Iris pigment epithelial cell (primary cell): ENCODE measurements at places on chromosomes 11 and 22.

DNA sequence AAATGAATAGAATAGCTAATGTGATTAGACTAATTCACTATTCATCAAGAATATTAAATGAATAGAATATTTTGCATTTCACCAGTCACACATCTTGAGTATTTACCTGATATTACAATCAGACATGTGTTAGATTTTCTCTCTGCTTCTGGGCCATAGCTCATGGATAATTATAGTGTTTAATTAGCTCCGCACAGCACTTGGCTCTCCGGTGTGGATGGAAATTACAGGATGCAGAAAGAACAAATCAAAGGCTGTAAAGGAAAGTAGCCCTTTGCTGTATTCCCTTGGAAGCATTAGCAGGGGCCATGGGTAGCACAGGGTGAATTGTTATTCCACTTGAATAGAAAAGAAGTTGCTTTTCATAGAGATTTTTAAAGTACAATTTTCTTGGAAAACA lies 320.3 kb upstream of the SORL1-AS1 start:
- no peak for DNase-seq

DNA sequence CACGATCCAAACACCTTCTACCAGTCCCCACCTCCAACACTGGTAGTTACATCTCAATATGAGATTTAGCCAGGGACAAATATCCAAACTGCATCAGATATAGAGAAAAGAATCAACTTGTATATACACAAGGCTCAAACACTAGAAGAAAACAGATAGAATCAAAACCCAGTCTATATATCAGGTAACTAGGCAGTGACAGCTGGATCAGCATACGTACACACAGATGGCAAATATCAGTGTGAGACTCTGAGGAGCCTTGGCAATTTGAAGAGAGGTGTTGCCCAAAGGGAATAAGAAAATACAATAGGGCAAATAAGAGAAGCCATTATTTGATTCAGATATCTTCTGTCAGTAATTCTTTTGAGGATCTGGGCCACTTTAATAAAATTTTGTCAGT lies 951.3 kb upstream of the CHORDC1 start:
- DNase-seq: no peak

DNA sequence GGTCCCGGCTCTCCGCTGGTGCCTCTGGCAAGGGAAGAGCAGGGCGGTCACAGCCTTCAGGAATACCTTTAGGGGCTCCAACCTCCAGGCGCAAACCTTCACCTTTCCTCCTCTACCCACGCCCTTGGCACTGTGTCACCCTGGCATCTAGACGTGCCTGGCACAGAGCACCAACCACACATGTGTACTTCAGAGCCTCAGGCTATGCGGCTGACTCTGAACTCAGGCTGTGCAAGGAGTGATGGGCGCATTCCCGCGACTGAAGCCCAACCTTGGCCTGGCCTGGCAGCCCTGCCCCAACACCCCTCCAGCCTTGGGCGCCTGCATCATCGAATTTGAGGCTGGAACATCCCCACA lies 11.4 kb downstream of the SCARF2 start:
- DNase-seq: no peak

- DNase-seq: no peak
Observed at GRCh38 chr11:114709960-114710359, 31.6 kb downstream of the NXPE2 start.

DNA sequence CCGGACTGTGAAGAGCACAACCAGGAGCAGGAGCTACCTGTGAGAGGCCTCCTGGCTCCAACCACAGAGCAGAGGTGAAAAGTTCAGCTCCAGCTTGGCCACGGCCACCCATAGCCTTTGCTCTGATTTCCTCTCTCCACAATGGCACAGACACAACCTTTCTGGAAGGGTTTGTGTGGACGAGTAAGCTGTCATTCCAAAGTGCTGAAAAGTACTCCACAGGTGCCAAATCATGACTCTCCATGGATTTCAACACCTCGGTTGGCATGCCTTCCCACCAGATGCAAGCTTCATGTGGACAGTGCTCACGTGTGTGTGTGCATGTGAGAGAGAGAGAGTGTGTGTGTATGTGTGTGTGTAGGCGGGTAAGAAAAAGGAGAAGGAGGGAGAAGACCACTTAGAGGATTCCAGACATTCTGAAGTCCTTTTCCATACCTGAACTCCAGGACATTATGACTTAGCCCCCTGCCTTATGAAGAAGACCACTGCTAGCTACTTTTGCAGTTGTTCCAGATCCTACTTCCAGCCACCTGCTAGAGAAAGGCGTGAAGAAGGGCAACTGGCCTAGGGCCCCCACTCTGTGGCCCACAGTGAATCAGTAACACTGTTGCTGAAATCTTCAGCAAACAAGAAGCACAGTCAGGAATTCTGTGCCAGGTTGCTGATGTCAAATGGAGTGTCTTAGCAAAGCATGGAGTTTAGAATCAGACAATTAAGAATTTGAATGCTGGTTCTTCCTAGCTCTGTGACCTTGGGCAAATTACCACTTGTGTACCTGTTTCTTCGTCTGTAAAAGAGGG lies 13.9 kb upstream of the NAV2 start:
- DNase-seq: peak; percentile 49

DNA sequence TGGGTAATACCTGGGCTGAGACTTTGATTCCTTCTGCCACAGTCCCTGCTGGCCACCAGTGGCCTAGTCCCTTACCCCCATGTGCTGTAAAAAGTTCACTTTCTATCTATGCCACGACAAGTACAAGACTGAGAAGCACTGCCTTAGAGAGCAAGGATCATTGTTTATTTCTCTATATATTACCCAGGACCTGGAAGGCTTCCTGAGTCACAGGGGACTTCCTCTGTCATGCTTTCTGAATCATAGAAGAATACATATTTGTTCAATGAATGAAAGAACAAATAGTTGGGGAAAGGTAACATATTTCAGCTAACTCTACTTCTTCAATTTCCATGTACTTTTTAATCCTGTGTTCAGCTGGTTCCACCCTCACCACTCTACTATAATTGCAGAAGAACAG lies 5.5 kb upstream of the SYT9 start:
- no peak for DNase-seq

- DNase-seq: no peak
Observed at GRCh38 chr22:45649809-45650208, 21.8 kb upstream of the ATXN10 start.

GRCh38 chr11:9104580-9104979 lies 13.2 kb upstream of the SCUBE2 start:
- DNase-seq: no peak

- no peak for DNase-seq
Observed at GRCh38 chr11:82883853-82884252, 16.4 kb downstream of the PRCP start.

GRCh38 chr11:10382518-10382917 lies 72.5 kb upstream of the AMPD3 start:
- peak; percentile 46 for DNase-seq

DNA sequence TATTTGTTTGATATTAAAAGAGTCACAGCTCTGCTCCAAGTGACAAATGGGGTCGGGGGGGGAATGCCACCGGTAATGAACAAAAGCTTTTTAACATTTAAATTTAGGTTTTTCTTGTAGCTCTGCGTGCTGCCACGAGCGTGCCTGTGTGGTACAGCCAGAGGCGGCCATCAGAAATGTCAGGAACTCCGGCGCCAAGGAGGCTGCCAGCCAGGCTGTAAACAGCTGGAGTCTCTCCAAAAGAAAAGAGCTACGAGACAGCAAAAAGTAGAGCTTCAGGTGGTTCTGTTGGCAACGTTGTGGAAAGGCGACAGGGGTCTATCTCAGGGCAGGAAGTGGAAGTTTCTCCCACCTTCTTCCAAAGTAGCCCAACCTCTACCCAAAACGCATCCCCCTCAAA lies 532.8 kb downstream of the OPCML start:
- no peak for DNase-seq

DNA sequence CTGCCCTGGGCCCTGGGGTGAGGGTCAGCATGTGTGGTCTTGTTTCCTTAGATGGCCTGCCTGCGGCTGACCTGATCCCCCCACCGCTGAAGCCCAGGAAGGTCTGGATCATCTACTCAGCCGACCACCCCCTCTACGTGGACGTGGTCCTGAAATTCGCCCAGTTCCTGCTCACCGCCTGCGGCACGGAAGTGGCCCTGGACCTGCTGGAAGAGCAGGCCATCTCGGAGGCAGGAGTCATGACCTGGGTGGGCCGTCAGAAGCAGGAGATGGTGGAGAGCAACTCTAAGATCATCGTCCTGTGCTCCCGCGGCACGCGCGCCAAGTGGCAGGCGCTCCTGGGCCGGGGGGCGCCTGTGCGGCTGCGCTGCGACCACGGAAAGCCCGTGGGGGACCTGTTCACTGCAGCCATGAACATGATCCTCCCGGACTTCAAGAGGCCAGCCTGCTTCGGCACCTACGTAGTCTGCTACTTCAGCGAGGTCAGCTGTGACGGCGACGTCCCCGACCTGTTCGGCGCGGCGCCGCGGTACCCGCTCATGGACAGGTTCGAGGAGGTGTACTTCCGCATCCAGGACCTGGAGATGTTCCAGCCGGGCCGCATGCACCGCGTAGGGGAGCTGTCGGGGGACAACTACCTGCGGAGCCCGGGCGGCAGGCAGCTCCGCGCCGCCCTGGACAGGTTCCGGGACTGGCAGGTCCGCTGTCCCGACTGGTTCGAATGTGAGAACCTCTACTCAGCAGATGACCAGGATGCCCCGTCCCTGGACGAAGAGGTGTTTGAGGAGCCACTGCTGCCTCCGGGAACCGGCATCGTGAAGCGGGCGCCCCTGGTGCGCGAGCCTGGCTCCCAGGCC lies 12.7 kb downstream of the TMEM121B start:
- no peak for DNase-seq

DNA sequence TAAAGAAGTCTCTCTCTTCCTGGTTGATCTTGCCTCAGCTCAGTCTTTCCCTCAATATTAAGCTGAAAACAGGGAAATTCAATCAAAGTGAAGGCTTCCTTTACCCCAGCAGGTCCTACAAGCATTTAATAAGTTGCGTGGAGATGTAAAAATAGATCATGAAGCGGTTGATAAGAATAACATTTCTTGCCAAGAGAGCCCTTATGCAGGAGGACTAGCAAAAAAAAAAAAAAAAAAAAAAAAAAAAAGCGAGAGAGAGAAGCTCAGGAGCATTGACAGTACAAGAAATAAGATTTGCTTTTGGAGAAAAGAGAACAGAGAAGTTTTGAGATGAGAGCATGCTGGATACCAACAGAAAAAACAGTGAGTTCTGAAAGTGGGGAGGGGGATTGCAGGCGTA lies 112.2 kb upstream of the CLMP start:
- DNase-seq: no peak

GRCh38 chr11:86181379-86181778 lies 63.2 kb upstream of the EED start:
- no peak for DNase-seq

- DNase-seq: peak; percentile 79
Observed at GRCh38 chr11:10878408-10879214, 20.8 kb upstream of the ZBED5 start.

- peak; percentile 52 for DNase-seq
Observed at GRCh38 chr11:72224564-72225410, at the start of gene INPPL1. TSS of gene INPPL1 (plus strand) at chr11:72224767. CDS start at chr11:72224985, 218 bp downstream.

DNA sequence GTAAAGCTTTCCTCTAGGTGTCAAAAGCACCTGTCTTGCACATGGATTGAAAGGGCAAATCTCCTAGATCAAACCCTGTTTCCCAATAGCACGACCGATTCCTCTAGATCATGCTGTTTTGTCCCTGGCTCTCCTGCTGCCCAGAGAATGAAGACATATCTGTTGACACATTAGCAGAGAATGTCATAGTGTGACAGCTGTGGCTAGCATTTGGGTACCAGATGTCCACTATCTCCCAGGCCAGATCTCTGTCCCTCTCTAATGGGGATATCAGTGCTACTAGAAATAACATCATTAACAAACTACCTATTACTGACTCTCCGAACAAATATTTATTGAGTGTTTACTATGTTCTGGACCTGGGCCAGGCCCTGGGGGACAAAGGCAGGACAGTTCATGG lies 72.4 kb upstream of the ISX start:
- DNase-seq: no peak

GRCh38 chr22:19218541-19219233 lies 40.2 kb upstream of the SLC25A1 start:
- DNase-seq: no peak

- no peak for DNase-seq
Observed at GRCh38 chr22:35544189-35544588, 3.6 kb downstream of the RASD2 start.

DNA sequence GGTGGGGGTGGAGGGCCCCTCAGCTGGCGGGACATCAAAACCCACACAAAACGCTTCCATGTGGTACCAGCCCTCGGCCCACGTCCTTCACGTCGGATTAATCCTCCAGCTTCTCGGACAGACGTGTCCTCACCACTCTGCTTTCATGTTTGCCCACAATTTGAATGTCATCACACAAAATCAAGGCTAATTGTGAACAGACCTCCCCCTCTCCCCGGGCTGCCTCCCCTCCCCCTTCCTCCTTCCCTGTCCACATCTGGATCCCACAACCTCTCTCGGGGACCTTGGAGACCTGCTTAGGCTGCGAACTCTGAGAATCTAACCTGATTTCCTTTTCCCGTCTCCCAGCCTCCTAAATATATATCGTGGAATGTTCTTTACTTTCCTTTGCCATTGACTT lies 262.9 kb downstream of the MN1 start:
- DNase-seq: no peak

GRCh38 chr11:47348859-47349258 lies 3.6 kb downstream of the MYBPC3 start:
- DNase-seq: peak; percentile 35

GRCh38 chr11:98895936-98896335 lies 124.8 kb upstream of the CNTN5 start:
- no peak for DNase-seq

DNA sequence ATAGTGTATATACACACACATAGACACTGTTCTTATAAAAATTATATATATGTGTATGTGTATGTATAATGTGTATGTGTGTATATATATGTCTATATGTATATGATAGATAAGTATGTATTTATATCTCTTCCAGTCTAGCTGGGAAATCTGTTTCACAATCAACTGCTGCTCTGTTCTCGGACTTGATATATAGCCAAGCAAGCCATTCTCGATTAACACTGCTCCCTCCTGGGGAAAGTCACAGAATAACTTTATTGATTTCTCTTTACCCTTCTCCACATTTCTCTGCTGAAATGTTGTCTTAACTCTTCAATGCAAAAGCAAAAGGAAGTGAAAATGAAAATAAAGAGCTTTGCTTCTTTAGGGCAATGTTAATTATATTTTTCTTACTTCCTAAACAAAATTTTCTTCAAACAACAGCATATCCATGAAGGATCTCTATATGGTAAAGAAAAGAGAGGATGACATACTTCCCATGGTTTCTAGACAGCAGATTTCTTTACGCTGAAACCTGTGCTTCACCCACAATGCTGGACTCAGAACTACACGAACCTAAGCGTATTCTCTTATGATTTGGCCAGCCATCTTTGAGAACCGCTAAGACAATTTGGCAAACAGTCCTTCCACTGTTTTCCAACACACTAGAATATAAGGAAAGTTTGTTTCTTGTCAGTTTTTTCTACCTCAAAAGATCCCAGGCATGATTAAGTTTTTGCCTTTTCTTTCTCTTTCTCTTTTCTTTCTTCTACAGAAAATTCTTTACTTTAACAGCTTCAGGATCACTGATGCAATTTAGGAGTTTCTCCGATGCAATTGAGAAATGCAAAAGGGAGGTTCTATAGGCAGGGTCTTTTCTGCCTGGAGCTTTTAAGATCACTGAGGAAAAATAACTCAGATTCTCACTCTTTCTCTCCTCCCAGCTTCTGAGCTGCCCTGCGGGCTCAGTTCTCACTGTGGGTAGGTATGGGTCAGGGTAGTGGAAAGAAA lies 1.9 kb downstream of the BLID start:
- peak; percentile 60 for DNase-seq
